Purkinje cell (primary cell): ENCODE measurements at places on chromosomes 2 and 18. TPM values are rescaled to one million over a fixed set of nuclear protein-coding genes. Genes with fewer than 3 reads are reported as not detected.

Gene KCNF1
- polyA plus RNA-seq = 0.24 and 3.4 TPM in 2 replicates

Gene CTAGE1
- not detected in 2 replicates for polyA plus RNA-seq

Gene PSTPIP2
- 1.6 and 2.1 TPM in 2 replicates for polyA plus RNA-seq

Gene RGPD6
- 12.3 and 17.8 TPM in 2 replicates for polyA plus RNA-seq

Gene PLB1
- not detected in 2 replicates for polyA plus RNA-seq

Gene SIX3
- polyA plus RNA-seq = not detected in 2 replicates

Gene STAT1
- polyA plus RNA-seq = 18.4 and 19.8 TPM in 2 replicates

Gene TMEM37
- polyA plus RNA-seq = not detected in 2 replicates

Gene TANK
- 145 and 147 TPM in 2 replicates for polyA plus RNA-seq

Gene VWC2L
- polyA plus RNA-seq = 1.3 TPM in 1 of 2 replicates, not detected in the other

Gene SH3BP4
- 0.10 and 0.50 TPM in 2 replicates for polyA plus RNA-seq

Gene LDLRAD4
- polyA plus RNA-seq = 8.9 and 9.1 TPM in 2 replicates

Gene REG3G
- polyA plus RNA-seq = not detected in 2 replicates

Gene TUBA4B
- polyA plus RNA-seq = not detected in 2 replicates

Gene IMP4
- 26.8 and 62.4 TPM in 2 replicates for polyA plus RNA-seq

Gene KCNK3
- polyA plus RNA-seq = 0.16 and 0.39 TPM in 2 replicates

Gene CCDC121
- polyA plus RNA-seq = 2.7 and 3.4 TPM in 2 replicates

Gene CROCC2
- polyA plus RNA-seq = not detected in 2 replicates

Gene POMC
- polyA plus RNA-seq = not detected in 2 replicates

Gene BOLL
- polyA plus RNA-seq = 0.46 and 1.8 TPM in 2 replicates
